Stimulated activated CD8-positive, alpha-beta memory T cell treated with anti-CD3 and anti-CD28 coated beads, Interleukin-2, amount 100 ng/mL, for 1 hour (primary cell): ENCODE measurements at places on chromosomes 1 and 21.

DNA sequence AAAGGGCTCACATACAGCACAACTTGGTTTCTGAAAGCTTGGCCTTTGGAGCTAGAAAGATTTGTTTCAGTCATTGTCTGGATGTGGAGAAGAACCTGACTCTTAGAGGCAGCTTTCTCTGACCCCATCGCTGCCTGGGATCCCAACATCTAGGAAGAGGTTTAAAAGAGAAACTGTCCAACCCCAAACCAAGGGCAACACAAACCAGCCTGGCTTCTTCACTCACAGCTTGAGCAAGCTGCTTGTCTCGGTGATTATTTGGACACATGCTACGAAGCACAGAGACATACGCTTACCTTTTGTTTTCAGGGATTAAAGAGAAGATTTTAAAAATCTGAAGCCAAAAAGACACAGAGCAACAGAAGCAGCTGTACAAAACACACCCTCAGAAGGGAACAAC is 109.8 kb downstream of the ETS2 start:
- DNase-seq: no peak

GRCh38 chr1:23743287-23744152 is at the start of gene ELOA:
ELOA (plus strand) TSS chr1:23743471; CDS start chr1:23743504, 33 bp downstream.
- peak; percentile 51 for DNase-seq

DNA sequence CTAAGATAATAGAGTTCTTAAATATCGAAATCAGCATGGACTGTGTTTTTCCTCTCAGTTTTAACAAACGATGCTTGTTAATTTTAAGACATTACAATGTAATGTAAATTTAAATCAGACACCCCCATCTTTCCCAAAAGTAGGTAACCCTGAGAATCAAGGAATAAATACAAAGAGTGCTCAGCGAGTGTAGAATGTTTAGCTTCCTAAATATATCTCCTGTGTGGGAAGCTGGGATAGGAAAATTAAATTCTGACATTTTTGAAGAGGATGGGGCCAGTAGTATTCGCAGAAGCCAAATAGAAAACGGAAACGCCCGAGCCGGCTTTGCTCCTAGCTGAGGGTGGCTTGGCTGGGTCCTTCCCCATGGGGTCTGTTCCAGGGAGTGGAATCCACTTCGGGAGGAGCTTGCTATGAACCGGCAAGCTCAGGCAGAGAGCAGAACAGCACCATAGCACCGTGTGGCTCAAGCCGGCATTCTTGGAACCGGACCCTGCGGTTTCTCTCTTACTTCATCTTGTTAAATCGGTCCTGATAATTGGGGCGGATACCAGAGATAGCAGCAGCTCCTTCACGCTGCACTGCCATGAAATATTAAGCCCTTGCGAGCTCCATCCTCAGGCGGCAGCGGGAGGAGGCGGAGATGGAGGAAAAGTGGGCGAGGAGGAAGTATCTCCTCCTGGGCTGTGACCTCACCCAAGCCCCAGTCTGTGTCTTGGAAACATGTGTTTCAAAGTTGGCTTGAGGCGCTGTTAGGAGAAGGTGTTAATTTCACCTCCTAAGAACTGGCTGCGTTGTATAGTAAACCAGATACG is 24.9 kb downstream of the MAP3K7CL start:
- no peak for DNase-seq

GRCh38 chr1:156103521-156103947 is 11.0 kb upstream of the LMNA start:
- DNase-seq: no peak

DNA sequence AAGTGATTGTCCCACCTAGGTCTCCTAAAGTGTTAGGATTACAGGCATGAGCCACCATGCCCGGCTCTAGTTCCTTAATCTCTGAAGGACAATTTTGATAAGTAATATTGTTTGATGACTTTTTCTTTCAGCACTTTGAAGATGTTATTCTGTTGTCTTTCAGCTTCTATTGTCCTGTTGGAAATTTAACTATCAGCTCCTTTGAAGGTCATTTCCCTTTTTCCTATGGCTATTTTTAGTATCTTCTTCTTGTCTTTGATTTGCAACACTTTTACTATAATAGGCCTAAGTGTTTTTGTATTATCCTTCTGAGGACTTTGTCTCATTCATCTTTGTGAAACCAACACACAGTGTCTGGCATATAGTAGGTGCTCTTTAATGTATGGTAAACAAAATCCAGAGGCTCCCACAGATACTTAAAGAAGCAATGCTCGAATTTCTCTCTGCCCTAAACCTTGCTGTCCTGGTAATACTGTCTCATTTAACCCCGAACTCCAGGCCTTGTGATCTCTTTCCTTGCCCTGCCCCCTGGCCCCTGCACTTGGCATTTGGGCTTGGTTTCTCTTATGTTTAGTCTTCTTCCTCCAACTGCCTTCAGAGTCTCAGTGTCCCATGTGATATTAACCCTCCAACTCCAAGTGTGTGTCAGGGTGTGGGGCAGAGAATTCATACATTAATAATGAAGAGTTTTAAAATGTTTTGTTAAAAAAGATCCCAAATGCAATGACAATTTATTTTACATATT is 19.0 kb upstream of the AGO1 start:
- DNase-seq: no peak

DNA sequence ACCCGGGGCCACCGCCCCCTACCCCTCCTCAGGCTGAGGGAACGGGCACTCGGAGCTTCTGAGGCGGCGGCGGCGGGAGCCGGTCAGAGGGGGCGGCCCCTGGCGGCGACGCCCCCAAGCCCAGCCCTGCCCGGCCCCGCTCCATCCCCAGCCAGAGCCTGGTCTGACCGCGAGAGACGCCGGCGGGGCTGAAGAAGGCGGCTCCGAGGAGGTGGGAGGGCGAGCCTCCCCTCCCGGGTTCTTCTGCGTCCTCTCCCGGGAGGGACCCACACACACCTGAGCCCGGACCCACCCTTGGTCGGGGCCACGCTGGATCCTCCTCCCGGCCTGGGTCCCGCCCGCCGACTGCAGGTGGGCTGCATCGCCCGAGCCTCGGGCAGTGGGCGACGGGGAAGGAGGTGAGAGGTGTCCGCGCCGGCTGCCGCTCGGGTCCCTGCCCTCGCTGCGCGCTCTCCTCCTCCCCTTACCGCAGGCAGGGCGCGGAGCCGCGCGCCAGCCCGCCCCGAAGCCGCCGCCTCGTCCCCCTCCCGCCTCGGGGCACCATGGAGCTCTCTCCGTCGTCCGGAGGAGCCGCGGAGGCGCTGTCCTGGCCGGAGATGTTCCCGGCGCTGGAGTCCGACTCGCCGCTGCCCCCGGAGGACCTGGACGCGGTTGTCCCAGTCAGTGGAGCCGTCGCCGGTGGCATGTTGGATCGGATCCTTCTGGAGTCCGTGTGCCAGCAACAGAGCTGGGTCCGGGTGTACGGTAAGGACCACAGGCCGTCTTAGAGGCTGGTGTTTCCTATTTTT is at the start of gene RASAL2:
TSS of gene RASAL2 (plus strand) at position 154 of the 788 bp plus-strand sequence. CDS start at position 543, 389 bp downstream.
- no peak for DNase-seq

DNA sequence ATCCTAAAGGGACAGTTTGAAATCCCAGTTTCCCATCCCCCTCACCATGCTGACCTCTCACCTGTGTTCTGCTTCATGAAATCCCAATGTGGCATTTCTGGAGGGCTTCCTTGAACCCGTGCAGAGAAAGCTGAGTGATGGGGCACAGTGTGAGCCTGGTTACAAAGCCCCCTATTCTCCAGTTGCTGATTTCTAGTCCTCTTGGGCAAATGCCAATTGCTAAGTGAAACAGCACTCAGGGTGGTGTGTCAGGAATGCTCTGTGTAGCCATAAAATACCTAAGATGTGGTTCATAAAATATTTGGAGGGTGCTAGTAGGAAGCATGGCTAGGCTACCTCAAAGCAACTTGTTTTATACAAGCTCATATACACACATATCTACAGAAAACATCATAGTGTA is 32.0 kb downstream of the SUSD4 start:
- no peak for DNase-seq

GRCh38 chr1:1325288-1326074 is 879 bp downstream of the CPTP start:
- DNase-seq: no peak

DNA sequence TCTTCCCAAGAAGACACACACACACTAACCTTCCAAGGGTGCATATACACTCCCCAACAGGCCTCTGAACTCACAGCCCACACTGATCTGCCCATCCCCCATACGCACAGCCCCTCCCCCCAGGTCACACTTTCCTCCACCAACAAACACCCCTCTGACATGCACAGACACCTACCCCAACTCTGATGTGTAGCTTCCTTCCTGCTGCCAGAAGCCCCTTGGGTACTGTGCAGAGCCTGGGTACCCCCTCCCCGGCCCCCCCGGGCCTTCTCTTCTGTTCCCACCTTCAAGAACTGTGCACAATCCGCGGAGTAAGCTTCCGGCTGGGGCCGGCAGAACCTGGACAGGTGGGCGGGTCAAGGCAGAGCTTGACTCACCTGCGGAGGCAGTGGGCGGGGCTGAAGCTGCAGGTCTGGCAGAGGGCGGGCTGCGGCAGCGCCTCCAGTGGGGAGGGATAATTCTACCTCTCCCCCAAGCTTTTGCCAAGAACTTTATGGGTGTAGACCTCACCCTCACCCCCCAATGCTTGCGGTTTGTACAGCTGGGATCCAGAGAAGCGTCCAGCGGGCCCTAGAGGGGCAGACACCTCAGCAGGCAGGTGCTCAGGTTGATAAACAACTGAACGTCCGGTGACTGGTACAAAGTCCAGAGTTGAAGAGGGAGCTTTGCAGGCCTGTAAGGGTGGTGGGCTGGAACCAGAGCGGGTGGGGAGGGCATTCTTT is at the start of gene C1orf210:
TSS of gene C1orf210 (minus strand) at position 313 of the 722 bp plus-strand sequence. CDS start 2,311 bp downstream, outside the sequence.
- DNase-seq: no peak

- DNase-seq: no peak
These were observed 134.4 kb upstream of the LMO4 start for GRCh38 chr1:87194271-87194774.

- no peak for DNase-seq
These were observed 19.3 kb downstream of the WNT2B start for GRCh38 chr1:112528076-112528475.

DNA sequence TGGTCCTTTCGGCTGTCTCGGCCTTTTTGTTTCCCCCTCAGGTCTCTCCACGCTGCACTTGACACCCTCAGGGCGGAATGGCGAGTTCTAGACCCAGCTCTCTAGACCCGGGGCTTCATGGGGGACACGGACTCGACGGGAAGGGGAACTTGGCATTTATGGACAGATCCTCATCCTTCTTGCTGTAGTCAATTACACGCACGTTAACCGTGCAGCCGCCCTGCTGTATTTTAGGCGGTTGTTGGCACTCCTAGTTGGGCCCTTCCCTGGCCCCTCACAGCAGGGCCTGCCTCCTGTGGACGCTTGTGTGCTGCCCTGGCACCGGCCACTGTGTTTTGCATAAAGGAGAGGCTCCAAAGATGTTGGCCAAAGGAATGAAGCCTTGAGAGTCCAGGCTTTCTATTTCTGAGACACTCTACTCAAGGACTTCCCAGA is 558 bp upstream of the BTG3 start:
- no peak for DNase-seq

- DNase-seq: peak; percentile 47
These were observed 82.5 kb downstream of the HHIPL2 start for GRCh38 chr1:222465211-222466041.

- no peak for DNase-seq
These were observed 179.2 kb downstream of the ATG4C start for GRCh38 chr1:62962901-62963776.

DNA sequence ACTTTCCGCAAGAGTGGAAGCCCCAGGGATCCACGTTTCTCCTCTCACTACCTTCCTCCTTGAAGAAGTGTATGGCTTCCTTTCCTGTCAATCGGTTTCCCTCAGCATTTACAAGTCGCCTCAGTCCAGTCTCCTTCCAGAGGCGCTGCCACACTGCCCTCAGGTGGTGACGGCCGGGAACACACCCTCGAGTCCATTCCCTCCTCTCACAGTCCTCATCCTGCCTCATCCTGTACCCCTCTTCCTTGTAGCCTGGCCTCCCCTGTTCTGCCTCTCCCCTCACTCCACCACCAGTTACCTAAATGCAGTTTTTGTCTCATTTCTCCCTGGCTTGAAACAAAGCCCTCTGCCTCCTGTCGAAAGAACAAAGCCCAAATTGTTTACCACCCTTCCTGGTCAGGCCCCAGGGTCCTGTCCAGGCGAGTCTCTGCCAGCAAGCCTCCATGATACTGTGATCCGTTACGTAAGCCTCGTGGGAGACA is 23.2 kb upstream of the LSM10 start:
- DNase-seq: peak; percentile 87

GRCh38 chr1:23428136-23428905 is 3.8 kb upstream of the TCEA3 start:
- no peak for DNase-seq

DNA sequence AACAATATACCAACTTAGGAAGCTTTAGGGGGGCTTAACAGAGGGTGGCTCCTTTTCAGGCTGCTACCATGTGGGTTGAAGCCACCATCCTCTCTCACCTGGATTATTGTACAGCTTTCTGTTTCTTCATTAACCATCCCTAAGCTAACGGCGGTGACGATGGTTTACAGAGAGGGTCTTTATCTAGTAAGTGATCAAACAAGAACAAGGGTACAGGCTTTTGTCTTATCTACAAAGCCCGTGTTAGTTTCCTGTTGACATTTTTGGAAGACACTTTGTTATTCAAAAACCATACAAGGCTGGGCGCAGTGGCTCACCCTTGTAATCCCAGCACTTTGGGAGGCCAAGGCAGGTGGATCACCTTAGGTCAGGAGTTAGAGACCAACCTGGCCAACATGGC is 20.4 kb downstream of the SLC25A33 start:
- DNase-seq: no peak

- no peak for DNase-seq
These were observed 470.5 kb downstream of the LTN1 start for GRCh38 chr21:28522014-28522799.

- no peak for DNase-seq
These were observed 182.6 kb upstream of the EDN2 start for GRCh38 chr1:41666981-41667631.

- no peak for DNase-seq
These were observed 99.0 kb upstream of the ADGRL4 start for GRCh38 chr1:79105500-79105899.

- no peak for DNase-seq
These were observed 19.9 kb downstream of the MX2 start for GRCh38 chr21:41381731-41382130.

GRCh38 chr1:6788946-6789345 is 3.7 kb downstream of the CAMTA1 start:
- DNase-seq: no peak

GRCh38 chr1:53442299-53442698 is 16.9 kb upstream of the DMRTB1 start:
- DNase-seq: no peak

DNA sequence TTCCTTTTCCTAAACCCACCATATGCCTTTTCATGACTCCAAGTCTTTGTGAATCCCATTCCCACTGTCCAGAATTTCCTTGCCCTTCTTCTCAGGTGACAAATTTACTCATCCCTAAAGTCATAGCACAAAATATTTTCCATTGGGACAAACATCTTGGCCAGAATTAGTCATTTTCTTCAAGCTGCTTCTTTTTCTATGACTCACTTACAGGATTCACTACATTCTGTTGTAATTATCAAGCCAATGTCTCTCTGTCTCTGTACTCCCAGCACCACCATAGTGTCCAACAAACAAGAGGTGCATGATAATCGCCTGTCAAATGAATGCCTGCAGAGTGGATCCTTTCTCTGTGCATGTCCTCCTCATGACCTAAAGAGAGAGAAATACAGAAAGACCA is 37.8 kb downstream of the SGIP1 start:
- no peak for DNase-seq
